ENCODE measurements at places on chromosomes 16 and 17. TPM values are rescaled to one million over a fixed set of nuclear protein-coding genes. Genes with fewer than 3 reads are reported as not detected.

Gene ANKRD40CL
- polyA plus RNA-seq, result 0.60 TPM

GRCh38 chr16:84532291-84532724 is 27.8 kb upstream of the MEAK7 start:
- no peak for DNase-seq

DNA sequence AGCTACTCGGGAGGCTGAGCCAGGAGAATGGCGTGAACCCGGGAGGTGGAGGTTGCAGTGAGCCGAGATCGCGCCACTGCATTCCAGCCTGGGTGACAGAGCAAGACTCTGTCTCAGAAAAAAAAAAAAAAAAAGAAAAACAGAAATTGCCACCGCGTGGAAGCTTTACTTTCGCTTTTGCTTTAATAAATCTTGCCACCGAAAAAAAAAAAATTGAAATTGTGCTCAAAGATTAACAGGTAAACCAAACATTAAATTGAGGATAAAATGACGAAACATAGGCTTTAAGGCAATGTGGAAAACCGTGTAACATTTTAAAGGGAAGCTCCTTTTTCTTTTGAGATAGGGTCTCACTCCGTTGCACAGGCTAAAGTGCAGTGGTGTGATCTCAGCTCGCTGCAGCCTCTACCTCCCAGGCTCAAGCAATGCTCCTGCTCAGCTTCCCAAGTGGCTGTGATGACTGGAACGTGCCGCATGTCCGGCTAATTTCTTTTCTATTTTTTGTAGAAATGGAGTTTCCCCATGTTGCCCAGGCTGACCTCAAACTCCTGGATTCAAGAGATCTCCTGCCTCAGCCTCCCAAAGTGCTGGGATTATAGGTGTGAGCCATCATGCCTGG is 40.1 kb downstream of the ZNF276 start:
- no peak for DNase-seq

- DNase-seq, result no peak
These were observed 47.3 kb downstream of the RTN4RL1 start for GRCh38 chr17:1977583-1978395.

GRCh38 chr17:31824766-31825360 is 34.2 kb downstream of the COPRS start:
- no peak for DNase-seq
